ENCODE measurements at places on chromosomes 3 and 15.

DNA sequence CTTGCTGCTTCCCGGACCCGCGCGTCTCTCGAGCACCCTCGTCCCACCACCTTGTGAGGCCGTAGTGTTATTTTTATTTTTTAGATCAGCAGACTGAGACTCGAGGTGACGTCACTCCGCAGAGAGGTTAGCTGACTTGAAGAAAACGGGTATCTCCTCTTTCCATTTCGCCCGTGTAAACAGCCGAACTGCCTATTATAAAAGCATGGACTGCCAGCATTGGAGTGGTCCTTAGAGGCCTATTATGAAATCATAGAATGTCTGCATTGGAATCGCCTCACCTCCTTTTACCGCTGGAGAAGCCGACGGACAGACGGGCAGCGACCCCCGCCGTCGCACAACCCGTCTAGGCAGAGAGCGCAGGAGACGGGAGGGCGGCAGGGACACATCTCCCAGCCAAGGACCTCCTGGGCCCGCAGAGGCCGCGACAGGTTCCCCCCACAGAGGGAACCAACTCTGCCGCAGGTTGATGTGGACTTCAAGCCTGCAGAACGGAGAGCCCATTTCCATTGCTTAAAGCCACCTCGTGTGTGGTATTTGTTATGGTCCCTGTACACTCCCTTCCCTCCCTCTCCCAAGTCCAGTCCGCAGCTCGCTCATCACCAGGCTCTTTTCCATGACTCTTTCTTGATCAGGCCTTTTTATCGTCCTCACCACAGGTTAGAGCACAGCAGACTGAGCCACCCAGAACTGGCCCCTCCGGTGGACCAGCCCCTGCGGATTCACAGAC, 540 bp upstream of the PPP1R2 start:
- no peak for DNase-seq

- peak; percentile 98 for DNase-seq
Measured at GRCh38 chr3:9976721-9977709, 9.6 kb downstream of the EMC3 start.

GRCh38 chr3:63232764-63233396, 45.2 kb upstream of the SYNPR start:
- DNase-seq: peak; percentile 28

GRCh38 chr3:179482857-179483256, 31.6 kb upstream of the GNB4 start:
- DNase-seq: no peak

DNA sequence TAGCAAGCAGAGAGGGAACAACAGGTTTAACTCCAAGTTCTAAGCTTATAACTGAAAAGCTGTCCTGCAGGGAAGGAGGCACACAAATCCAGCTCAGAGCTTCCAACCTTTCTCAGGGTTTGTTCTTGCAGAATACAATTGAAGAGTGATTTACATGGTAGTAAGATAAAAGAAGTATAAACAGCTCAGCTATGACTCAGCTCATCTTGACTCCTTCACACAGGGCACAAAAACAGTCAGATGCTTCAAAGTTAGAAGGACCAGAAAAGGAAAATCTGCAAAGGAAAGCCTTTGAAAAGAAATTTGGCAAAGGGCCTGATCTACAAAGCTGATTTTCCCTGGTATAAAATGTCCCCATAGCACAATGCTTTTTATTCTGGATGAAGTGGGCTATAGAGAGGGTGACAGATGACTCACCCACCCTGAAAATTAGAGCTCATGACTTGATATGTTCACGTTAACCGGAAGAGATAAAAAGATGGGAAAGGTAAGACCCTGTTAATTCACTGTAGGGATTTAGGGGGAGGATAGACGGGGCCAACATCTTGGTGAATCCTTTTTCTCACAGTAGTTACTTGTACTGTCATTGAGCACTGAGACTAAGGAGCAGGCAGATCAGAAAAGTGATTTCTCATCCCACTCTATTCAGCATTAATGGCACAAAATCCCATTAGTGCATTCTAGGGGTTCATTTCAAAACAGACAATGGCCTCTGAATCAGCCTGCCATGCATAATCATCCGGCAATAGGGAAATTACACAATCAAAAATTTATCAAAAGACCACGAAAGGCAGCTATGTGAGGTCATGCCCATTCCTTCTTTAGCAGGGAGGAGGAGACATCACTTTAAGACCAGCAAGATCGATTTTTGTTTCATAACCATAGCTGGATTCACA, 143.5 kb downstream of the GAP43 start:
- DNase-seq: no peak

DNA sequence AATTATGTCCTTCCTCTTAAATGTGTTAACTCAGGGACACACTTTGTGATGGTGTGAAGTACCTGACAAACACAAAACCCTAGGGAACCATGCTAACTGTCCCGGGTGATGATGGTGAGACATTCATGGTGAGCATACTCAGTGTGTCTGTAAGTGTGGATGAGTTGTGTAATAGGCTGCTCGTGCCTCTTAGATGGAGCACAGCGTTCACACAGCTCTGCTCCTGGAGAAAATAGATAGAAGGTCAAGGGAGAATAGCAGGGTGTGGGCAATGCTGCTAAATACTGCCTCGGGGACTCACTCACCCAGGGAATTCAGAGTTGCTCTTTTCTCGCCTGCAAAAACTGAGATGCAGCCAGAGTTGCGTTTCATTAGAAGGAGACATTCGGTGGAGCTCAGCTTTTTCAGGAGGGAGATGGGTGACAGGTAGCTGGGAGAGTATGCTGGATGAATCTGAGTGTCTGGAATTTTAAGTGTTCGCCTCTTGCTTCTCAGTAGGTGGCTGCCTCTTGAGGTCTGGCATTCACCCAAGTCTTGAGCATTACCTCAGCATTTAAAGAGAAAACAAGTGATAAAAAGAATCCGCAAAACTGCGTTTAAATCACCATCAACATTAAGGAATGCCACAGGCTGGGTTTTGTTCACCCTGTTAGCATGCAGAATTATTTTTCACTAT, 813.2 kb downstream of the AGBL1 start:
- no peak for DNase-seq

DNA sequence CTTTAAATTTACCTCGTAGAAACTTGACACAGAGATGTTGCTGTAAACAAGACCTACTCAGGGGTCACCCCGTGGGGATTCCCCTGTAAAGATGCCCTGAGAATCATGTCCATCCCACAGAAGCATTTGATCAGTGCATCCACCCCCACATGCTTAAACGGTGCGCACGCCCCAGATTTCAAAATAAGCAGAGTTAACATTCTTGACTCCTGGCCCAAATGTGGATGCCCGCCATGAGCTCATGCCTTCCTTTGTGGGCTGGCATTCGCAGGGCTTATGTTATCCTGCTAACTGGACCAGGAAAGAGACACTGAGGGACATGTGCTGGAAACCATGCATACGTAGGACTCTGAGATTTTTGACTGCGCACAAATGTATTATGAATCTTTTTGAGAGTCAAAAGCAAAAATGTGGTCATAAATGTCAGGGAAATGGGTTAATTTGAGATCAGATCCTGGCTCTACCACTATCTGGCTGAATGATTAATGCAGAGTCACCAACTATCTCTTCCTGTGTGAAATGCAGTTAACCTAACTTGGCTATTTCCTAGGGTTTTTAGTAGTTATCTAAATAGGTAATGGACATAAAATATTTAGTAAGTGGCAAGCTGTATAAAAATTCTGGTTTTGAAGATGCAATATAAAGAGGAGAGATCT, 9.1 kb upstream of the TP63 start:
- DNase-seq: no peak

- DNase-seq: peak; percentile 49
Measured at GRCh38 chr3:137121704-137122314, 164.0 kb downstream of the IL20RB start.

GRCh38 chr3:46763178-46763577, 45.5 kb upstream of the PRSS50 start:
- no peak for DNase-seq

- DNase-seq: no peak
Measured at GRCh38 chr3:54131026-54131605, 8.8 kb downstream of the CACNA2D3 start.

DNA sequence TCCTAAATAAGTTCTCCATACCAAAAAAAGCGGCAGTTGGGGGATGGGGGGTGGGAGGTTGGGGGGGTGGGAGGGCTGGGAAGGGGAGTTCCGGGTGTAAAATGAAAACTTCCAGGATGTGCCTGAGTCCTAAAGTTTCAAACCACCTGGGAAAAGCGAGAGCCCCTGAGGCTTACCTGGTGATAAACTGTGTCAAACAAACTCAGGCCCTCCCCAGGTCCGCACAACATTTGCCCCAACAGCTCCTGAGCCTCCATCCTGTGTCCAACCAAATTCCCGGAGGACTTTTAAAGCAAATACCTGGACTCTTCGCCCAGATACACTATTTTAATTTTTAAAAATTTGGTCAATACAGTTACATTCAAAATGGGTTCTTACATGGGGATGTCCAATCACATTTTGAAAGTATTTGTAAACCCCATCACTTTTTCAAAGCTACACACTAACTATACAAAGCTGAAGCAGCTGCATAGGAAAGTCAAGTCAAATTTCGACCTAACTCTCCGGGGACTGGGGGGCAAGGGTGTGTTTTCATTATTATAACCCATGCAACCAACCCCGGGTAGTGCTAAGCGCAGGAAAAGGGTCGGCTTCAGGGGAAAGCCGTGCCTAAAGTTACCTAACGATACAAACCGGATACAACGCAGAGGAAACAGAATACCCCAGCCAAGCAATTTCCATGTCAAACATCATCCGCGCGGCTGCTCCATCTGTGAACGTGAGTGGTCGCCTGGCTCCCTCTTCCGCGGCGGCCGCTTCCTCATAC, 685 bp upstream of the FOXB1 start:
- no peak for DNase-seq

DNA sequence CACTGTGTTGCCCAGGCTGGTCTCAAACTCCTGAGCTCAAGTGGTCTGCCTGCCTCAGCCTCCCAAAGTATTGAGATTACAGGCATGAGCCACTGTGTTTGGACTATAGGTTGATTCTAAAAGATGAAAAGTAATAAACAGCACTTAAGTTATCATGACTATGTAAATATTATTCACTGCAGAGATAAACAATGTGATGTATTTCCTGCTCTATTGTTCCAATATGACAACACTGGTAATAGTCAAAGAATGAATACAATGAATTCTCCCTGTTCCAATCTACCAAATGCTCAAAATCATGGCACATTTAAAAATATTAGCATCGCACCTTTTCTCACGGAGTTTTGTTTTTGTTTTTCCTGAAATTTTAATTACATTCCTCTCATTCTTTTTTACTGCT, 36.8 kb upstream of the TBL1XR1 start:
- no peak for DNase-seq

DNA sequence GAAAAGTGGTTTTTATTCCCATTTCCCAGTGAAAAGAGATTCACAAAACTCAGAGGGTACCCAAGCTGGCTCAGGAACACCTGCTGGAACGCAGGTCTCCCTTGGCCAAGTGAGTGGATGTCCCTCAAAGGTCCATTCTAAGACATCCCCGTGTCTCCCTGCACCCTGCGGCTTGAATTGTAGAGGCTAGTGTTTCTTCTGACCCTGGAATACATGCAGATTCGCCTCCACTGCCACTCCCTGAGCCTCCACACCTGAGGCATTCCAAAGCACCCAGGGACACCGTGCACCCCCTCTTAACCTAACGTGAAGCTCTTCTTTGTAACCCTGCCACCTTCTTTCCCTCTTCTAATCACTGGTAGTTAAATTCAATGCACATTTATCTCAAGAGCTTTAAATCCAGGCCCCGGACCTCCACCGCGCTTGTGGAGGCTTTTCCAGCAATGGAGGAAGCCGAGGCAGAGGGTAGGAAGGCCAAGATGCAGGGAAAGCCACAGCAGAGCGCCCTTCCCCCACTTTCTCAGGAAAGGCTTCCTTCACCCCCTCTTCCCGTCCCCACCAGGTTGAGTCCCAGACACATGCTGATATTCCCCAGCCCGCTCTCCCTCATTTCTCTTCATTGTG, 590 bp upstream of the ITGA11 start:
- no peak for DNase-seq

GRCh38 chr3:154310840-154311239, 13.4 kb downstream of the DHX36 start:
- DNase-seq: no peak

GRCh38 chr15:91866971-91867372, 13.5 kb downstream of the SLCO3A1 start:
- no peak for DNase-seq

DNA sequence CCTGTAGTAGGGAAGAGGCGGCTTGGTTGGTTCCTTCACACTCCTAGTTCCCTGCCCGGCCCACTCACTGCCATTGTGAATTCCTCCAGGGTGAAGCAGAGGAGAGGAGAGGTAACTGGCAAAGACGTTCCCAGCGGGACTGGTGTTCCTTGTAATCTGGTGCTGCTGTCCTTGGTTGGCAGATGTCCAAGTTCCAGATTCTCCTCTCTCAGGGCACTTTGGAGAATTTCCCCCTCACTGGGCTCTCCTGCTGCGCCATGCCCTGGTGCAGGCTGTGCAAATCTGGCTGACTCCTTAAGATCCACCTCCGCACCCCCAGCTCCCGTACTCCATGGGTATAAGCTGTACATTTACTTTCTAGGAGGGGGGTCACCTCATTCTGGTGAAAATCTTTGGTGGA, 37.3 kb downstream of the THSD4 start:
- DNase-seq: no peak

- DNase-seq: no peak
Measured at GRCh38 chr3:100833483-100833882, 124.2 kb downstream of the TFG start.

GRCh38 chr15:62509395-62509958, 344.4 kb upstream of the C2CD4B start:
- DNase-seq: no peak

- no peak for DNase-seq
Measured at GRCh38 chr3:102129760-102130608, 280.7 kb downstream of the NFKBIZ start.

DNA sequence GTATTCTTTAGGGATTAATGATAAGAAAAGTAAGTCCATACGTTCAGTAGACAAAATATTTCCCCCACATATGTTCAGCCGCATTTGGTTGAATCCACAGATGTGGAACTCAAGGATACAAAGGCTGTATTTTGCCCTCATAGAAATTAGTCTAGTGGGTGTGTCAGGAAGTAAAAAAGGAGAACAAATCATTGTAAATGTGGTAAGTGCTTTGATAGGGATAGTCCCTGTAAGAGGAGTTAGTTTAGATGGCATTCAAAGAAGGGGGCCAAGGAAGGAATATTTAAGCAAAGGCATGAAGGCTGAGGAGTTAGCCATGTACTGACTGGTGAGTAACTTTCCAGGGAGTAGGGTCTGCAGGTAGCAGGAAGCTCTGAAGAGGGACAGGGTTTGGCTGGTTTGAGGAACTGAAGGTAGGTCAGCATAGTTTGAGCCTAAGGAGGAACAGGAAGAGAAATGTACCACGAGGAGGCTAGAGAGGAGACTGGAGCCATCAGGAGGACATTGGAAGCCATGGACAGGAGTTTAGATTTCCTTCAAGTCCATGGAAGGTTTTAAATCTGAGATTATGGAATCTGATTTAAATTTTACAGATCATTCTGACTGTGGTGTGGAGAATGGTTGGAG, 98.8 kb downstream of the MME start:
- DNase-seq: no peak

DNA sequence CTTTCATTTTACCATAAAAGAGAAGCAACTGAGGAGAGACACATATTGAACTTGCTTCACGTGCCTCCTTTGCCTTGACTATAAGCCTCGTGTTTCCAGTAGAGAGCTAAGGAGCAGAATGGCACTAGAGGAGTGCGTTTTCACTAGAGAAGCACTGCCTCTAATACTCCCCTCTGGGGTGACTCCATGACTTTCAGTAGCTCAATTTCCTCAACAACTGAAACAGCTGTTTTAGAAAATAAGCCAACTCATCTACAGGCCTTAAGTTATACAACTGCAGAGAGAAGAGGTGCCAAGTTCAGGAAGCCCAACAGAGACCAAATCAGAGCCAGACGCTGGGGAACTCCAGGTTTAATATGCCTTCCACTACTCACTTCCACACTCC, 1.9 kb downstream of the UBP1 start:
- DNase-seq: peak; percentile 58

All from hematopoietic multipotent progenitor cell treated with erythropoietin and hydrocortisone succinate and interleukin-3 and kit ligand, for 6 days (in vitro differentiated cells).